Smooth muscle cell of bladder (primary cell): ENCODE measurements at places on chromosomes 3 and 15. TPM values are rescaled to one million over a fixed set of nuclear protein-coding genes. Genes with fewer than 3 reads are reported as not detected.

The ITGA11 gene
- 28.6 and 55.0 TPM in 2 replicates for total RNA-seq

The ATP13A4 gene
- total RNA-seq = 0.18 and 0.28 TPM in 2 replicates

The ZNF660 gene
- total RNA-seq = 2.1 and 2.6 TPM in 2 replicates

The TIGIT gene
- not detected in 2 replicates for total RNA-seq

The SPATA12 gene
- not detected in 2 replicates for total RNA-seq

The SOX14 gene
- total RNA-seq = not detected in 2 replicates

The LSMEM2 gene
- not detected in 2 replicates for total RNA-seq
